ENCODE measurements at places on chromosomes 11 and 22.
A peak's percentile ranks its signal among the peaks of the same experiment; 100 is the strongest.

GRCh38 chr11:75325713-75326438, 25.6 kb downstream of the ARRB1 start:
- DNase-seq = peak; percentile 80

DNA sequence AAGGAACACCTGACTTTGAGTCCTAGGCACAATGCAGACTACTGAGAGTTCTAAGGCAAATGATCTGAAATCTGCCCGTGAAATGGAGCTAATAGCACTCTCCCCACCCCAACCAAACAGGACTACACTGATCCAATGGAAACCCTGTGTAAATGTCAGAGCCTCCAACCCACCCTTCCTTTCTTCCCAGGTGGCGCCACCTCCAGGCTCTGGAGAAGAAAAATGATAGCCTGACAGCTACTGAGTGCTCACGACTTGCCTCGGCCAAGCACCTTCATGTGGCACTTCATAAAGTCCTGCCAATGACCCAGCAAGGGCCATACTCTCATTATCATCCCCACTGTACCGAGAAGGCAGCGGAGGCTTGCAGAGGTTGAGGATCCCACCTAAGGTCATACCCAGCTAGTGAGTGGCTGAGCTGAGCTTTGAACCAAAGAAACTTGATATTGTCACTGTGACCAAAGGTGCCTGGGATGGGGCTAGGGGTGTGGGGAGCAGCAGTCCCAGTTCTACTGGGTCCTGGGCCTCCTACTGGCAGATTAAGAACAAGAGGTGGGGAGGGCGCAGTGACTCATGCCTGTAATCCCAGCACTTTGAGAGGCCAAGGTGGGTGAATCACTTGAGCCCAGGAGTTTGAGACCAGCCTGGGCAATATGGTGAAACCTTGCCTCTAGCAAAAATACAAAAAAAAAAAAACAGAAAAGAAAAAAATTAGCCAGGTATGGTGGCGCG, 20.5 kb downstream of the TST start:
- DNase-seq = peak; percentile 7

DNA sequence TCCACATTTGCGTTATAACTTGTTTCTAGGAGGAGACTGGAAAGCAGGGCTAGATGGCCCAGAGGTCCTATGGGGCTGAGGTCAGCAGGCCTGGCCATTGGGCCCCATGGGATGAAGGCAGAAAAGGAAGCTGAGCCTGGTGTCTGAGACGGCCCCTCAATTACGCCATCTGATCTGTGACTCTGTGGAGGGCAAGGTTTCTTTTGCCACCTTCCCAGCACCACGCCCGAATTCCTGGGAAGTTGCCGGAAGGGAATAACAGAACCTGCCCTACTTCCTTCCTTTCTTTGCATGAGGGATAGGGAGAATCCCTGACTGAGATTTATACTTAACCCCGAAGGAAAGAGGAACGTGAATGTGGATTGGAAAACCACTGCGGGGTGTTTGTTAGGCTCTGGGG, 118.1 kb downstream of the MPPED1 start:
- no peak for DNase-seq

GRCh38 chr22:41175546-41175945, 29.6 kb upstream of the L3MBTL2 start:
- no peak for DNase-seq

- DNase-seq = no peak
Measured at GRCh38 chr11:74770456-74770855, 21.8 kb downstream of the RNF169 start.

- no peak for DNase-seq
Measured at GRCh38 chr22:30507670-30508069, 2.2 kb upstream of the SEC14L4 start.

DNA sequence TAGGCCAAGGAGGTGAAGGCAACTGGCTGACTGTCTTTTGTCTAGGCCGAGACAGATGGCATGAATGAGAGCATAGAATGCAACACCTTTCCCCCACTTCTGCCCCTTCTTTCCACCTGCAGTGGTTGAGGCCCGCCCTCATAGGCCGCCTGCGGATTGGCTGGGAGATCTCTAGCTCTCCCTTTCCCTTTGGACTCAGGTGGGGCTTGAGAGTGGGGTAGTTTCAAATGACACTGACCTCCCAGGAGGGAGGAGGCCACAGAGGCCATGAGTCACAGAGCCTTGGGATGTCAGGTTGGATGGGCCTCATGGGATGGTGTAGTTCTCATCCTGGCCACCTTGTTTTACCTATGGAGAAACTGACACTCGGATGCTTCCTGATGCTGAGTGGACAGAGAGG, 9.1 kb downstream of the MICAL2 start:
- no peak for DNase-seq

- DNase-seq = peak; percentile 69
Measured at GRCh38 chr11:65780770-65781151, at the start of gene AP5B1. Gene AP5B1 (minus strand): TSS chr11:65780976. CDS start chr11:65780591, 385 bp downstream.

DNA sequence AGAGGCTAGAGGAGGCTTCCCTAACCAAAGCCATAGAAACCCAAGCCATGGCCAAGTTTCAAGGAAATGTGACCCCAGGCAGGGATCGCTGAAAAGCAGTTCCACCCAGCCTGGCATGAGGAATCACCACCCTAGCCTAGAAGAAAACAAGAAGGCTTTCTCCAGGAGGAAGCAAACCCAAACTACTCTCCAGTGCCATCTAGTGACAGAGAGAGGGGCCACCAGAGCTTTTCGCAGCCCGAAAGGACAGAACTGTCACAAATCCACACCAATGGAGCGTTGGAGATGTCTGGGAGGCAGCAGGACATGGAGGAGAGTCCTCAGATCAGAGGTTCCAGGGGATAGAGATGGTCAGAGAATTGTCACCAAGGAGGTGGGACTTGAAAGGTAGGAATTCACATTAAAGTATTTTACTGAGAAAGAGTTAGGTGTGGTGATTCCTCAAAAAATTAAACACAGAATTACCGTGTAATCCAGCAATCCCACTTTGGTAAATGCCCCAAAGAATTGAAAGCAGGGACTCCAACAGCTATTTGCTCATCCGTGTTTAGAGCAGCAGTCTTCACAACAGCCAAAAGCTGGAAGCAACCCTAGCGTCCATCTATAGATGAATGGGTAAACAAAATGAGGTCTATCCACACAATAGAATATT, 67.3 kb upstream of the NUP50 start:
- peak; percentile 63 for DNase-seq

DNA sequence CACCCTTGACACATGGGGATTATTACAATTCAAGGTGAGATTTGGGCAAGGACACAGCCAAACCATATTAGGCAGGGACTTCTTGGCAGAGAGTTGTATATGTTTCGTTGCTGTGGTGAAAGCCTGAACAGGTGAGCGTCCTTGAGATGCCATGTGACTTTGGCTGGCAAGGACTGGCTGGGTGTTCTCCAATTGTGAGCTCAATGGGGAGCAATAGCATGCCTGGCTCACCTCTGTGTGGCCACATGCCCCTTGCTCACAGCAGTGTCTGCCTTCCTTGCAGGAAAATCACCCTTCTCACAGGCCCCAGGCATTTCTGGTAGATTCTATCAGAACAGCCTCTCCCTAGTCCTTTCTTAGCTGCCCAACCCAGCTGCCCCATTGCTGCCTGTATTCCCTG, 105.5 kb downstream of the PARVA start:
- DNase-seq = no peak

- DNase-seq = no peak
Measured at GRCh38 chr22:46517255-46517761, 20.1 kb downstream of the CELSR1 start.

- DNase-seq = no peak
Measured at GRCh38 chr22:20145206-20145831, 5.5 kb downstream of the CCDC188 start.

- DNase-seq = no peak
Measured at GRCh38 chr11:64503186-64503753, 87.8 kb upstream of the SLC22A12 start.

DNA sequence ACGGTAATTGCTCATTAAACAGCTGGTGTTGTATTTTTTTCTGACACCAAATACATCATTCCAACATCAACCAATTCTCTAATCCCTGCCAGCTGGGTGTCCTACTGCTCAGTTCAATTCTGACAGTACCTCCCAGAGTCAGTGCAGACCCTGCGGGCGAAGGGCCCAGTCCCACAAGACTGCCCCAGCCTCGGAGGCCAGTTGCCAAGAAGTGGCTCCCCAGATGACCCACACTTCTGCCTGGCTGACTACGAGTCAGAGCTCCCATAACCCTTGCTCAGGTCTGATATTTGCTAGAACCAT, 147.2 kb downstream of the CTTN start:
- DNase-seq = no peak

DNA sequence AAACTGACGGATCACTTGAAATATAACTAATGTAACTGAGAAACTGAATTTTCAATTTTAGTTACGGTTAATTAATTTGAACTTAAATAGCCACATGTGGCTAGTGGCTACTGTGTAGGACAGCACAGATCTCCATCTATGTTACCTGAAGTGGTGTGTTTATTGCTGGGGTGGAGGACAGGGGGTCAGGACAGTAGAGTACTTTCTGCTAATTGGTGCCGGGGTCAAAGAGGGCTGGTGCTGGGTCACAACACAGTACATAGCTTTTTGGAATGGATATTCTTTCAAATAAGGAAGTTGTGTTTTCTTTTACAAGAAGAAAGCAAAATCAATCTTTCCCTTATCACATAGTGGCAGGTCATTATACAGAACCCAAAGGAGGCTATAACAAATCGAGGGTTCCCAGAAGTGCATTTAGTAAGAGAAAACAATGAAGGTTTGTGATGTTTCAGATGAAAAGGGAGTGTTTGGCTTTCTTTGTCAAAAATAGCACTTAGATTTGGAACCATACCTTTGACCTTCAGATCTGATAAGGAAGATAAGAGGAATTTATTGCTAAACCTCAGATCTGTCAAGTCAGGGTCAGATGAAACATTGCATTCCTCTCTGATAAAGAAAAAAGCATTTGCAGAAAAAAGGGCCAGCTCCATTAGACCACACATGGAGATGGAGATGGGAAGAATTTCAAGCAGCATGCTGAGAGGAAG, 384.5 kb downstream of the AASDHPPT start:
- DNase-seq = peak; percentile 62

GRCh38 chr11:70582886-70583641, 184.7 kb downstream of the CTTN start:
- DNase-seq = no peak

DNA sequence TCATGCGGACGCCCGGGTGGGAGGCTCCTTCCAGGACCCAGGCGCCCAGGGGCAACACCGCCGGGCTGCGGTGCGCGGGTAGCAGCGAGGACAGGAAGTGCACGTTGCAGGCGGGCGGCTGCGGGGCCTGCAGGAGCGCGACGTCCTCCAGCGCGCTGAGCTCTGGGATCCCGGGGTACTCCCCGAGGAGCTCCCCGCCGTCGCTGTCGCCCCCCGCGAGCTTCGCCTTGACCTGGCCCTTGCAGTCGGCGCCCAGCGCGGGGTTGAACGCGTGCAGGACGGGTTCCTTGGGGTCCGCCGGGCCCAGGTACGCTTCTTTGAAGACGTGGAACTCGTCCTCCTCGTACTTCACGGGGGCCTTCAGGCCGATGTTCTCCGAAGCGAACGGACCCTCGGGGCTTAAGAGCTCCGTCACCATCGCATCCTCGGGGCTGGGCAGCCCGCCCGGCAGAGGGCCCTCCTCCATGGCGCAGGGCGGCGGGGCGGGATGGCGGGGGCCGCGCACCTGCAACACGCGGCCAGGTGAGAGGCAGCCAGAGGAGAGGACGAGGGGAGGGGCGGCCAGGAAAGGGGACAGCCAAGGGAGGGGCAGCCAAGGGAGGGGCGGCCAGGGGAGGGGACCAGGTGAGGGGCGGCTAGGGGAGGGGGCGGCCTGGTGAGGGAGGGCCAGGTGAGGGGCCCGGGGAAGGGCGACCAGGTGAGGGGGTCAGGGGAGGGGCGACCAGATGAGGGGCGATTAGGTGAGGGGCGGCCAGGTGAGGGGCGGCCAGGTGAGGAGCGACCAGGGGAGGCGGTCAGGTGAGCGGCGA, 921 bp downstream of the TESMIN start:
- DNase-seq = no peak

DNA sequence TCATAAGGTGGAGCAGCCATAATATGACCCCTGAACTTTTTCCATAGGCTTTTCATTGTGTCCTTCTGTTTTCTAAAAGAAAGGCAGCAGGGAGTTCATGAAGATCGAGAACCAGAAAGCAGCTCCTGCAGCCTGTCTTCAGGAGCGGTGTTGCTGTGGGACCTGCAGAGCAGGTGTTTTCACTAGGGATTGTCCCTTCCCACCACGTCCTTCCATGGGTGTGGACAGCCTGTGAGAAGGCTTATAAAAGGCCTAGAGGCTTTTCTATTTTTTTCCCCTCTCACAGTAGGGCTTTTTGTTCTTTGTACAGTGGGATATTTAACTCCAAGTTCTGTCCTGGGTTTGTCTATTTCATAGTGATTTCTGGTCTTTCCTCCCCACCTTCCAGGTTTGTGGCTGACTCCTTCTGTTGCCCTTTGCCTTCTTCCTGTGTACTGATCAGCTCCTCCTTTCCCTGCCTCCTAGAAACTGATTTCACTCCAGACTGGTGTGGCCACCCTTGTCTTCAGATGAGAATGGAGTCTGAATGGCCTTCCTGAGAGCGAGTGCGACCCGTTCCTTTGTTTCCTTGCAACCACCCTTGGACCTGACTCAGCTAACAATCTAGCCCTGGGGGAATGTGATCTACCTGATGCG, 10.1 kb downstream of the MRPL16 start:
- DNase-seq = no peak

DNA sequence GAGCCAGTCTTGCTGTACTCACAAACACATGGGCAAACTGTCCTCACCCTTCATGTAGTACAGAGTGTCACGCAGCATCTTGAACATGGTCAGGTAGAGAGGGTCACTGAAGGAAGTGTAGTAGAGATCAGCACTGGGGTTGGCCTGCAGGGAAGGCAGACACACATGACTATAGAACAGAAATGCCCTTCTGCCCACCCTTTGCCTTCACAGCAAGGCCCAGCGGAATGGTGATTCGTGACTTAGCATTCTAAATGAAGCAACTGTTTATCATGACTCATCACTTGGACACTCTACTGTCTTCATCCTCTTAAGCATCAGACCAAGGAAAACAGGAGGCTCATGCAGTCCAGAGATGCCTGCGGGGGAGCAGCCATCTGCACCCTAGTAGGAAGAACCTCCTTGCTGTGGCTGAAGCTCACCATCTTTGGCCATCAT, 33.4 kb downstream of the SERPIND1 start:
- DNase-seq = peak; percentile 94

DNA sequence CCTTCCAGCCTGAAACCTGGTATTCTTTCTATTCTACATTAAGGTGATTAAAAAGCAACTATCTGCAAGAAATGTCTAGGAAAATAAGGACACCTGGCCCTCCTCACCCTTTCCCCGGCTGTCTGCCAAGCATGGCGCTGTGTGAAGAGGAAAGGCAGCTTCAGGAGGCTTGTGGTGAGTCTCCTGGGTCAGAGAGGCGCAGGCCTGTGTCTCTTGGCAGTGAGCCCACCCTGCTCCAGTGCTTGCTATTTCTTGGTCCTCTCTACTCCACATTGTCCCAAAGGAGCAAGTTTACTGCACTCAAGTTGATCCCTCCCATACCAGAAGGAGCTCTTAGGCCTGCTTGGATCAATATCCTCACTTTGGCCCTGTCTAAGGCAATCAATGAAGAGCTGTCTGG, 520.7 kb upstream of the B3GAT1 start:
- DNase-seq = no peak

Data from fibroblast of skin of back (primary cell).